AG09319 (cell line): ENCODE measurements at places on chromosomes 6 and 20.
A peak's percentile ranks its signal among the peaks of the same experiment; 100 is the strongest.

GRCh38 chr6:157187182-157188083 lies 135.9 kb downstream of the TMEM242 start:
- no peak for DNase-seq

DNA sequence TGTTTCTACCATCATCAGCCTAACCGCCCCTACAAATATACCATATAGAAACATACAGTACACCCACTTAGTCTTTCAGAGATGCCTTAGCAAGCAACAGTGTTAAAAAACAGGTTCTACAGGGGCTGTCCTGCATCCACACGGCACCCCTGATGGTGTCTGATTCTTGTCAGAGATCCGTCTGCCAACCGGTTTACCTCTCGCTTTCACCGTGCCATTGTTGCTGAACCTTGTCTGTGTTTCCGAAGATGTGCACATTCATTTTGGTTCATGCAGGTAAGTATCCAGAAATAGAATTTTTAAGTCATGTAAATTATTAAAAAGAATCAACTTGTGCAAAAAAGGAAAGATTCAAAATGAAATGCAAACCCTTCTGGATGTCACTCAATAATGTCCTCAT lies 52.9 kb downstream of the EPHA7 start:
- DNase-seq: no peak

DNA sequence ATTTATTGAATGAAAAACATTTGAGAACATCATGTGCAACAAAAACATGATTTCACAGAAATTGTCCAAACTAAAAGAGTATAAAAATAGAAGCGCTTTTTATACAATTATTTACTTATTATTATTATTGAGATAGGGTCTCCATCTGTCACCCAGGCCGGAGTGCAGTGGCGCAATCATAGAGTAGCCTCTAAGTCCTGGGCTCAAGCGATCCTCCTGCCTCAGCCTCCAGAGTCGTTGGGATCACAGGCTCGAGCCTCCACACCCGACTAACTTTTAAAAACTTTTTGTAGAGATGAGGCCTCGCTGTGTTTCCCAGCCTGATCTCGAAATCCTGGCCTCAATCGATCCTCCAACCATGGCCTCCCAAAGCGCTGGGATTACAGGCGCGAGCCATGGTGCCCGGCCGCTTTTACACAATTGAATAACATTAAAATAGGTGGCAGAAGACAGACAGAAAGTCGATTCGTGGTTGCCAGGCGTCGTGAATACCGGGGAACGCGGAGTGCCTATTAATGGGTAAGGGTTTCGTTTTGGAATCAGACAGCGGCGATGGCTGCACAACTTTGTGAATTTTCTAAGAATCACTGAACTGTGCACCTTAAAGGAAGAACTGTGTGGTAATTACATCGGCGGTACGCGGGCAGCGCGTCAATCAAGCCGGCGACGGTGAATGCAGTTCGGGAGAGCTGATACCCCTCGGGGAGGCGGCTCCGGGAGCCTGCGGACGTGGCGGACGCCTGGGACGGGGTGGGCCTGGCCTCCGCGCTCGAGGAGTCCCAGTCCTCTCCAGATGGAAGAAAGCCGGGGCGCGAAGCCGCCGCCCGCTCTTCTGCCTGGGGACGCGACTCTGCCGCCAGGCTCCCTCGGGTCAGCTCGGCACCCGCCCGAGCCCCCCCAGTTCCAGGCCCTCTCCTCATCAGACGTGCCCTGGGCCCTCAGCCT lies 807 bp downstream of the TBC1D20 start:
- DNase-seq: no peak

- no peak for DNase-seq
These were observed 2.7 kb downstream of the VEGFA start for GRCh38 chr6:43772681-43773049.

GRCh38 chr6:16819752-16820151 lies 58.5 kb upstream of the ATXN1 start:
- peak; percentile 12 for DNase-seq

GRCh38 chr6:101399616-101400162 lies 6.2 kb downstream of the GRIK2 start:
- DNase-seq: no peak

DNA sequence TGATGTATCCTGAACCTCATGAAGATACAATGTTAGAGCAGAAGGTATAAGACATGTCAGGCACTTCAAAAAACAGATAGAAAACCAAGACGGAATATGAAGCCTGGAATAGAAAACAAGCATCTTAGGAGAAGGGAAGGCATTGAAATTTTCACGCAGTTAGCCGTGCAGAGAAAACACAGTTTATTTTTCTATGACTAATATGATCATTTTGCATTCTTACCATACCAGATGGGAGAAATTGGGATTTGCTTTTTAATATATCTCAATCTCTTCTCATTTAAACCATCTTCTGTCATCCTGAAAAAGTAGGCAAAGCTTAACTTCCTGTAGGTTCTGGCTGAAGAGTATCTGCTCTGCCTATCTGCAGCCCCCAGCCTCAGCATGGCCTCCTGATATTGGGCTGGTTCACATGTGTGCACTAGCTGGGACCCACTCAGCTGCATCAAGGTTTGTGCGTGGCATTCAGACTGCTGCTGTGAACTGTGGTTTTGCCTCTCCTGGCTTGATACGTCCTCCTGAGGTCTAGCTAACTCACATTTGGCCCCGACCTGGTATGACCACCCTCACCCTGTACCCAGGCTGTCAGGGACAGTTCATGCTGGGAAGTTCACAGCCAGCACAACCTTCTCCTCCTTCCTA lies 392.5 kb upstream of the SASH1 start:
- DNase-seq: no peak

DNA sequence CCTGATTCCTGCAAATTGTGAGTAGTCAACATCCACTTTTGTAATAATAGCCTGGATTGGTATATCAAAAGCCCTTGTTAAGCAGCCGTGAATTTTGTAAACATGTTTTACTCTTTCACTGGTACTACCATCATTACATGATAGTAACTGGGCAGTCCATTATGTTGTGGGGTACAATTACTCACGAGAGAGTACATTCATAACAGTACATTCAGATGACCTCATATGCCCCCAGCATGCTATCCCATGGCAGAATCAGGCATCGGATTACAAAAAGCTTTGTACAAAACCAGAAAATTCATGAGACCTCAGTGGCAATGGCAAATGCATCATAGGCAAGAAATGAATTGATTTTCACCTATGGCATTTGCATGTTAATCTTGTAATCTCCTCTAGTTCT lies 166.2 kb downstream of the EPM2A start:
- DNase-seq: no peak

- DNase-seq: no peak
These were observed 105.2 kb downstream of the SMLR1 start for GRCh38 chr6:130932438-130932837.

DNA sequence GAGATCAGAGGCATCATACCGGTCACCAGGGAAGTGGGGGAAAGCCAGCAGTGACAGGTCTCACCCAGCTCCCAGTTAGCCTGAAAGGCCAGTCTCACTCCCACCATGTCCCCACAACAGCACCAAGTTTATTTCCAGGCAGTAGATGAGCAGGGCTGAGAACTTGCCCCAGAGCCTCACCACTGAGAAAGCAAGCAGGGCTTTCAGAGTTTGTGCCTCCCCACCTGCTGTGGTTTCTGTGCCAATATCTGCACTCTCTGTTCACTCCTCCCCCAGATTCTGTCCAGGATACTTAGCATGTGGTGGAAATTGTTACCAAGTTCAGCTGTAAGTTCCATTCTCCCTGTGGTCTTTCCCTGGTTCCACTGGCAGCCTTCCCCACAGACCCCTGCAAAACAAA lies 255.0 kb upstream of the HTR1E start:
- no peak for DNase-seq

- DNase-seq: no peak
These were observed 4.5 kb upstream of the SLC52A3 start for GRCh38 chr20:772806-773205.

DNA sequence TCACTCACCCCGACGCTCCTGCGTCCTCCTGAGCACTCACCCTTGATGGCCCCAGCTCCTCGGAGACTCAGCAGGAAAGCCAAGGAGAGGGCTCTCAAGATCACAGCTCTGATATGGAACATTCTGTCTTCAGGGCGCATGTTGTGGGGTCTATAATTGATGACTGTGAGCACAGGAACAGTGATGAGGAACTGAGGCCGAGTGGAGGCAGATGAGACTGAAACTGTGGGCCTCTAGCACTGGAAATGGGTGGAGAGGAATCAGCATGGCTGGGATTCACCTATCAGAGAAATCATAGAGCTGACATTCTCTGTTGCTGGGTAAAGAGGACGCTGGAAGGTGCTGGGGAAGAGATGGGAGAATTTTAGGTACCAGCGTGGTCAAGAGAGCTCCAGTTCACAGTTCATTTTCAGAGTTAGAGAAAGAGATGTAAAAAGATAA lies at the start of gene HLA-DPA1:
HLA-DPA1 (minus strand) TSS at position 219 of the 441 bp plus-strand sequence.
- DNase-seq: no peak

DNA sequence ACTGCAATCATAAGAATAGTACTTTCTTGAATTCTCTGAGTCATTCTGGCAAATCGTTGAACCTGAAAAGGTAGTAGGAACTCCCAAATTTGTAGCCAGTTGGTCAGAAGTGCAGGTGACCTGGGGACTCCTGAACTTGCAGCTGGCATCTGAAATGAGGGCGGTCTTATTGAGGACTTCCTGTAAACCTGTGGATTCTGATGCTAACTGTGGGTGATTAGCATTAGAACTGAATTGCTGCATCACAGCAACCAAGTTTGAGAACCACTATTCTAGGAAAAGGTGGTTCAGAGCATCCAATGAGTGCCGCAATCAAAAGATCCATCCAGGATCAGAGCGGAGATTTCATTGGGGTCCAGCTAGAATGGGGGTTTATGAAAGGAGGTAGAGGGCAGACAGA lies 50.2 kb upstream of the UTRN start:
- DNase-seq: no peak

GRCh38 chr6:44446626-44447300 lies 59.3 kb downstream of the CDC5L start:
- DNase-seq: no peak

DNA sequence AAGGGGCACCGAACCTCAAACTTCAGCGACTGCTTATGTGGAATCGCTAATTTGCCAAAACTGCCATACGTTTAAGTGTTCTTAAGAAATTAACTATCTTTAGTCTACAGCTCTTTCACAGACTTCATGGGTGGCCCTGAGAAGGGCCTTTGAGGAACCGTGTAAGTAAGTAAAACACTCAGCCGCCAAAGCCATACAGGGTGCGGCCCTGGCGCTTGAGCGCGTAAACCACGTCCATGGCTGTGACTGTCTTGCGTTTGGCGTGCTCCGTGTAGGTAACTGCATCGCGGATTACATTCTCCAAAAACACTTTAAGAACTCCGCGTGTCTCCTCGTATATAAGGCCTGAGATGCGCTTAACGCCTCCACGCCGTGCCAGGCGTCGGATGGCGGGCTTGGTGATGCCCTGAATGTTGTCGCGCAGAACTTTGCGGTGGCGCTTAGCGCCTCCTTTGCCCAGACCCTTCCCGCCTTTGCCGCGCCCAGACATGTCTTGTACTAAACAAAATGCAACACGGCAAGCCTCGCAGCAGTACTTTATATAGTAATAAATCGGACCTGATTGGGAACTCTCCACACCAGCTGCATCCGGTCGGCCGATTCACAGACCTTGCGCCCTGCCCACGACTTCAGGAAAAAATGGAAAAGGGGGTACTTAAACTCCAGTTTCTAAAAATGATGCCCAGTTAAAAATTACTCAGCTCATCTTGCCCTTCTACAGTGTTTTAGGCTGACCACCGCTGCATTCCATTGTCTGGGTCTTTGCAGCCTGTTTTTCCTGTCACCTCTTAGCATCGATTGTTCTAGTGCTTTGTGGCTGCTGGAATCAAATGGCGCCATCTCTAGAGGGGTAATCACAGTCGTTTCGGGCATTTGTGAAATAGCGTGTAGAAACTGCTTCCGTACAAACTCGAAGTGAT lies 38.9 kb downstream of the OR2B2 start:
- DNase-seq: no peak

DNA sequence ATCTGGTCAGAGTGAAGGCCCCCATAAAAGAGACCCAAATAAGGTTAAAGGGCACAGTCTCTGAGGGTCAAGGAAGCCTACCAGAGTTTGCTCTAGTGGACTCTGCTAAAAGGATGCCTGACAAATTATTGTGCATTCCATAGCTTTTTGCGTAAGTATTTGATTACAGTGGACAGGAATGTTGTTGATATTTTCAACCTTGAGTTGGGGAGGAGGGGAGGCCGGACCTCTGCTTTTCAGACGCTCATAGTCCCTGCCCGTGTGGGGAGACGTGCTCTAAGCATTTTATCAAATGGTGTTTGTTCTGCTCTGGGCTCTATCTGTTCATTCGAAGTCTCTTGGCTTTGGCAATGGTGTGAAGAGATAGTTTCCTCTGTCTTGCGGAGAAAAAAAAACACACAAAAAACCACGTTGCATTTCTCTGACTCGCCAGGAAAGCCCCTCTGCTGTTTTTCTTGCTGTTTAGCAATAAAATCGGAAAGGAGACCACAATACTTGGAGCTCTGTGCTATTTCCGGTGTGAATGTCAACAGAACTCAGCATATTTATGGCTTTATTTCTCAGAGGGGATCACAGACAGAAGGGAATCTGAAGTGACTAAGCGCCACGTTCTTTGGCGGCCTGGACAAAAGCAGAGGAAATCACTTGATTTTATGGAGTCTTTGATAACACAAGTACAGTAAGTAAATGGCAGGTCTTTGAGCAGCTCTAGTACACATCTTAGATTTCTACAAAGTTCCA lies 159.8 kb downstream of the ZFP64 start:
- peak; percentile 50 for DNase-seq

DNA sequence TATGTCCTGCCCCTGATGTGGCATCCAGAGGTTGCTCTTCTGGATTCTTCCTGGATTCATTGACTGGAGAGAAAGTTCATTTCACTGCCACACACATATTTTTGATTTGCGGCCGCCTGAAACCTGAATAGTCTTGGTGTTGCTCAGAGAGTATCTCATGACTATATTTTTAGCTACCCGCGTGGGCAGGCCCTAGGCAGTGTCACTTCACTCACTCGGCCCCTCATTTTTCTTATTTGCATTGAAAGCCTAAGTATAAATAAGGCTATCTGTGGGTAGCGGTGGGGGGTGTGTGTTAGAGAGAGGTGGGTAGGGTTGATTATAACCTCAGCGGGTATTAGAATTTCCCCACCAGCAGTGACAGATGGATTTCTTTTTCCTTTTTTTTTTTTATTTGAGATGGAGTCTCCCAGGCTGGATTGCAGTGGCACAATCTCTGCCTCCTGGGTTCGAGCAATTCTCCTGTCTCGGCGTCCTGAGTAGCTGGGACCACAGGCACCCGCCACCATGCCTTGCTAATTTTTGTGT lies 113.5 kb downstream of the JARID2 start:
- DNase-seq: no peak

GRCh38 chr6:169510871-169511270 lies 191.0 kb downstream of the WDR27 start:
- DNase-seq: no peak
